ENCODE measurements at places on chromosomes 12 and 14. TPM values are rescaled to one million over a fixed set of nuclear protein-coding genes. Genes with fewer than 3 reads are reported as not detected.
A peak's percentile ranks its signal among the peaks of the same experiment; 100 is the strongest.

GPRC5A gene
- 13.2 TPM for polyA plus RNA-seq

LBHD2 gene
- polyA plus RNA-seq = not detected

DNA sequence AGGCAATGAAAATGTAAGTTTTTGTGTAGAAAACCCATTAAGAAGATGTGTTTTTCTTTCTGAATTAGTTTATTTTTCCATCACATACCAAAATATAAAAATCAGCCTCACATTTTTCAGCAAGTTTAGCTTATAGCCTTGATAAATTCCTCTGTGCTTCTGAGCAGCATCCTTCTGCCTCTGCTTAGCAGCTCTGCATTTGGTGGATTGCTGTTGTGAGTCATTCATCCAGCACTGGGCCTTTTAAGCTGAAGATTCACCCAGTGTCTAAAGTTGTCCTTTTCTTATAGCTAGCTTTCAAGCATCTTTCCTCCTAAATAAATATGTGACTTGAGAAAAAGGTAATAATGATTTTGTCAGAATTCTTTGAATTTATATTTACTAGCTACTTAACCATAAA, 206.1 kb downstream of the PCNX1 start:
- DNase-seq = no peak
- no peak overlapping the region for H3K4me3 ChIP-seq
- peaks cover 3% of the 10 kb centered on the region for H3K36me3 ChIP-seq
- no peaks in the 10 kb centered on the region for H3K27me3 ChIP-seq

- H3K36me3 ChIP-seq = no peaks in the 10 kb centered on the region
- peaks cover 31% of the 10 kb centered on the region for H3K27me3 ChIP-seq
- no peak for DNase-seq
- no peaks in the 10 kb centered on the region for H3K4me1 ChIP-seq
- H3K4me3 ChIP-seq = no peak overlapping the region
These were observed 7.4 kb upstream of the B4GALNT1 start for GRCh38 chr12:57640175-57641042.

- no peak overlapping the region for H3K4me3 ChIP-seq
- DNase-seq = no peak
- no peaks in the 10 kb centered on the region for H3K27me3 ChIP-seq
- no peaks in the 10 kb centered on the region for H3K4me1 ChIP-seq
These were observed 17.6 kb upstream of the AMIGO2 start for GRCh38 chr12:47097276-47097896.

GRCh38 chr12:44497044-44497443, 379.1 kb downstream of the NELL2 start:
- H3K27ac ChIP-seq = no peak overlapping the region
- H3K4me1 ChIP-seq = no peaks in the 10 kb centered on the region
- no peaks in the 10 kb centered on the region for H3K36me3 ChIP-seq
- no peaks in the 10 kb centered on the region for H3K27me3 ChIP-seq
- no peak for DNase-seq

DNA sequence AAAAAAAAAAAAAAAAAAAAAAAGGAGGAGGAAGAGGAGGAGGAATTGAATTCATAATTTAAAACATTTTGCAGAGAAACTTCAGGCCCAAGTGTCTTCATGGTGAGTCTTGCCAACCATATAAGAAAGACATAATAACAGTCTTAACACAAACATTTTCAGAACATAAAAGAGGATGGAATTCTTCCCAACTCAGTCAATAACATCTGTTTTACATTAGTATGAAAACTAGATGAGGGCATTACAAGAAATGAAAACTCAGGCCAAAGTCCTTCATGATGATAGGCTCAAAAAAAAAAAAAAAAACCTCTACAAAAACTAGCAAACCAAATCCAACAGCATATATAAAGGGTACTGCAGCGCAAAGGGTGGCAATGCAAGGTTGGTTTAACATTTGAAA, 151.6 kb downstream of the FOXA1 start:
- H3K4me3 ChIP-seq = no peak overlapping the region
- no peaks in the 10 kb centered on the region for H3K36me3 ChIP-seq
- no peak for DNase-seq
- H3K4me1 ChIP-seq = no peaks in the 10 kb centered on the region
- no peaks in the 10 kb centered on the region for H3K27me3 ChIP-seq

GRCh38 chr14:80493620-80494019, 282.3 kb upstream of the DIO2 start:
- H3K27ac ChIP-seq = no peak overlapping the region
- H3K4me3 ChIP-seq = no peak overlapping the region
- H3K36me3 ChIP-seq = no peaks in the 10 kb centered on the region
- no peaks in the 10 kb centered on the region for H3K4me1 ChIP-seq
- no peak for DNase-seq

- no peaks in the 10 kb centered on the region for H3K4me1 ChIP-seq
- no peak overlapping the region for H3K27ac ChIP-seq
- no peak for DNase-seq
- no peak overlapping the region for H3K4me3 ChIP-seq
- no peaks in the 10 kb centered on the region for H3K27me3 ChIP-seq
These were observed 612.9 kb downstream of the CCER1 start for GRCh38 chr12:90342081-90342480.

GRCh38 chr12:47074757-47075156, 4.7 kb upstream of the PCED1B start:
- H3K27ac ChIP-seq = no peak overlapping the region
- no peaks in the 10 kb centered on the region for H3K36me3 ChIP-seq
- peaks cover 3% of the 10 kb centered on the region for H3K4me1 ChIP-seq
- no peak overlapping the region for H3K4me3 ChIP-seq
- no peak for DNase-seq
- H3K27me3 ChIP-seq = no peaks in the 10 kb centered on the region

DNA sequence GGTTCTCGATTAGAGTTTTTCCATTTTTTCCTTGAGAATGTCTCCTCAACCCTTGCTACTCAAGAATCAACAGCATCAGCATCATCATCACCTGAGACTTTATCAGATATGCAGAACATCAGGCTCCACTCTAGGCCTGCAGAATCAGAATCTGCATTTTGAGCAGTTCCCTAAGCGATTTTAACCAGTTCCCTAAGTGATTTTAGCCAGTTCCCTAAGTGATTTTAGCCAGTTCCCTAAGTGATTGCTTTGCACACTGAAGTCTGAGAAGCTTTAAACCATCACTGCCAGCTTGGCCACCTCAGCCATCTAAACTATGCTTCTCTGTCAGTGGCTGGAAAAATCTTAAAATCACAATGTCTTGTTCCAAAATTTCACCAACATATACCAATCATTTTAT, 29.4 kb upstream of the SLC38A1 start:
- H3K36me3 ChIP-seq = no peaks in the 10 kb centered on the region
- H3K4me3 ChIP-seq = no peak overlapping the region
- no peak overlapping the region for H3K27ac ChIP-seq
- no peak for DNase-seq

DNA sequence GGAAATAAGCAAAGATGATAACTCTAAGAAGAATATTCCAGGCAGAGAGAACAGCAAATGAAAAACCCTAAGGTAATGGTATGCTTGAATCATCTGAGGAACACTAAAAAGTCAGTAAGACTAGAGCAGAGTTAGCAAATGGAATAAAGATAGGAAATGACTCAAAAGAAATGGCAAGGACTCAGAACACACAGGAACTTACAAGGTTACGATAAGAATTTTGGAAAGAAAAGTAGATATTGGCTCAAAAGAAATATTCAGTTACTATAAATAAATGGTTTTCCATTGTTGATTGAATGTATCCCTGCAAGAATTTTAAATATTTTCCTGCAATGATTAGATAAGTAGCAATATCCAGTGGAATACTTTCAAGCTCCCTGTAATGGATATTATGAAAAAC, 705.8 kb downstream of the C12orf50 start:
- no peaks in the 10 kb centered on the region for H3K4me1 ChIP-seq
- H3K36me3 ChIP-seq = no peaks in the 10 kb centered on the region
- DNase-seq = no peak
- no peak overlapping the region for H3K4me3 ChIP-seq
- no peak overlapping the region for H3K27ac ChIP-seq

DNA sequence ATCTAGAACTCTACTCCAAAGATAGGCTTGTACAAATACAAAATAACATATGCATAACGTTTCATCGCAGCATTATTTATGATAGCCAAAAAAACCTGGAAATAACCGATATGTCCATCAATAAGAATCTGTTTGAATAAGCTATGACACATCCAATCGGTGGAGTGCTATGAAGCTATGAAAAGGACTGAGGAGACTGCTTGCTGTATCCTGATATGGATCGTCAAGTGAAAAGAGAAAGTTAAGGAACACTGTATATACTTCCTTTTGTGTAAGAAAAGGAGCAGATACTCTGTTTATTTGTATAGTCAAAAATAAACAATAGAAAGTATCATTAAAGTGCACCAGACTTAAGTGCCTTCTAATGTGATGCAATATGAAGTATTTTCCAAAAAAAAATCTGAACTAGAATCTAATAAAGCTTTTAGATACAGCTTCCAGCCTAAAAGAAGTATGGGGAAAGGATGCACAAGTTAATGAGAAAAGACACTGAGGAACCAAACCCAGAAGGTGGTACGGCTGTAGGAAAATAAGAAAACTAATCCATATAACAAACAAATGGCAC, 645 bp upstream of the KLHDC1 start:
- peak overlapping the region; percentile 72 for H3K4me3 ChIP-seq
- H3K4me1 ChIP-seq = peaks cover 10% of the 10 kb centered on the region
- DNase-seq = peak; percentile 23

GRCh38 chr12:50132505-50133135, 20.6 kb downstream of the COX14 start:
- peak; percentile 43 for DNase-seq
- H3K27ac ChIP-seq = no peak overlapping the region
- H3K4me1 ChIP-seq = no peaks in the 10 kb centered on the region
- H3K4me3 ChIP-seq = no peak overlapping the region

ZFP36L1 gene
- 27.6 TPM for polyA plus RNA-seq

DNA sequence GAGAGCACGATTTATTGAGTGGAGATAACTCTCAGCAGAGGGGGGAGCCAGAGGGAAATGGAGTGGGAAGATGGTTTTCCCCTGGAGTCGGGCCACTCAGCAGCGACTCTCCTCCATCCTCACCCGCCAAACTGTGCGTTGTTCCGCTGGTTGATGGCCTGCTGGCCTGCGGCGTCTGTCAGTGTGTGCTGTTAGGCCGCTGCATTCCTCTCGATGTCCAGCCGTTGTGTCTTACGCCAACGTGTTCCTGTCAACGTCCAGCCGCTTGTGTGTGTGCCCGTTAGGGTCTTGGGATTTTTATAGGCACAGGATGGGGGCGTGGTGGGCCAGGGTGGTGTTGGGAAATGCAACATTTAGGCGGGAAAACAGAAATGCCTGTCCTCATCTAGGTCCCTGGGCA, 69.2 kb downstream of the PTPRQ start:
- no peak for DNase-seq
- no peaks in the 10 kb centered on the region for H3K36me3 ChIP-seq
- H3K27me3 ChIP-seq = peaks cover 7% of the 10 kb centered on the region
- H3K4me1 ChIP-seq = no peaks in the 10 kb centered on the region

SLC38A4 gene
- polyA plus RNA-seq = not detected

All from small intestine (tissue), 16 donors.